Effector CD4-positive, alpha-beta T cell (primary cell): ENCODE measurements at places on chromosomes 1 and 21.

GRCh38 chr1:198662821-198663220 lies 24.0 kb downstream of the PTPRC start:
- DNase-seq, result no peak

DNA sequence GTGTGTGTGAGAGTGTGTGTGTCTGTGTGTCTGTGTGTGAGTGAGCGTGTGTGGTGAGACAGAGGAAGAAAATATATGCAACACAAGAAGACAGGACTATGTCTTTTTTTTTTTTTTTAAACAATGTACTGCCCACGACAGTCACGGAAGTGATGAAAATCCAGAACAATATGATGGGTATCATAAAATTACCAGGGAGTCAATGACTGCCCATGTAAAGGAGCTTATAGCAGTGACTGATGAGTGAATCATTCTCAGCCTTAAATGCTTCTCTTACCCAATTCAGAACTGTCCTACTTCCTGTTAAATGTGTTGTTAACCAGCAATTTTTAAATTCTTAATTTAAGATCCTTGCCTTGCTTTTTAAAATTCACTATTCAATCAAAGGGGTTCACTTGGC lies 46.6 kb downstream of the RGS7 start:
- no peak for DNase-seq

- DNase-seq, result no peak
Observed at GRCh38 chr1:245245021-245245667, 90.4 kb downstream of the KIF26B start.

DNA sequence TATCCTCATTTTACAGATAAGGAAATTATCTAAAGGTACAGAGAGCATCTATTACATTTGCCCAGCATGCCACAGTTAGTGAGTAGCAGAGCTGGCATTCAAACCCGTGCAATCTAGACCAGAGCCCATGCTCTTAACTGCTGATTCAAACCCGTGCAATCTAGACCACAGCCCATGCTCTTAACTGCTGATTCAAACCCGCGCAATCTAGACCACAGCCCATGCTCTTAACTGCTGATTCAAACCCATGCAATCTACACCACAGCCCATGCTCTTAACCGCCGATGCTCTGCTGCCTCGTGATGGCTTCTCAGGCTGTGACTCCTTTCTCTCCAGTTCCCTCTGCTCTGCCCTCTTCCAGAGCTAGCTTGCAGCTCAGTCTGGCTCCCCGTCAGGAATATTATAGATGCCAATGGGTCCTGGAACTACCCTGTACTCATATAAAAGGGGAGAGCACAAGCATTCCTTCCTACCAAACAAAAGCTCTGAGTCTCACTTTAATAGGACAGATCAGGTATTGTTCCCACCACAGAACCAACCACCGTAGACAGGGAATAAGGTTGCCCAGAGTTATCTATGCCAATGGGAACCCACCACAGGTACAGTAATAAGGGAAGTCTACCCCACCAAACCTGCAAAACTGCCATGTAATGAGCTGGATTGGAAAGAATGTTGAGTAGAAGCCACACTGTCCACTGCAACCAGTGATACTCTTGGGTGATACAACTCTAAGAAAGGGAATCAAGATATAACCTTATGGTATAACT lies 78.4 kb downstream of the SMYD3 start:
- no peak for DNase-seq

DNA sequence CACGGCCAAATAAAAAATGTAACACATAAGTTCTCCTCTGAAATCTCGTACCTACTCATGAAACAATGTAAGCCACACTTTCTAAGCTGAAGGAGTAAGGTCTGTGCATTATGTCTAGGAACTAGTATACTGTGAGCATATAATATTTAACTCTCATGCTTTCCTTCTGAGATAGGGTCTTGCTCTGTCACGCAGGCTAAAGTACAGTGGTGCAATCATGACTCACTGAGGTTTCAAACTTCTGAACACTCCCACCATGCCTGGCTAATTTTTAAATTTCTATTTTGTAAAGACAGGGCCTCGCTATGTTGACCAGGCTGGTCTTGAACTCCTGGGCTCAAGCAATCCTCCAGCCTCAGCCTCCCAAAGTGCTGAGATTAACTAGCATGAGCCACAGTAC lies 71.3 kb downstream of the AHCTF1 start:
- no peak for DNase-seq

- no peak for DNase-seq
Observed at GRCh38 chr1:160489513-160490261, 33.4 kb downstream of the SLAMF6 start.

GRCh38 chr21:44046734-44047133 lies 34.6 kb downstream of the TRAPPC10 start:
- DNase-seq, result no peak

DNA sequence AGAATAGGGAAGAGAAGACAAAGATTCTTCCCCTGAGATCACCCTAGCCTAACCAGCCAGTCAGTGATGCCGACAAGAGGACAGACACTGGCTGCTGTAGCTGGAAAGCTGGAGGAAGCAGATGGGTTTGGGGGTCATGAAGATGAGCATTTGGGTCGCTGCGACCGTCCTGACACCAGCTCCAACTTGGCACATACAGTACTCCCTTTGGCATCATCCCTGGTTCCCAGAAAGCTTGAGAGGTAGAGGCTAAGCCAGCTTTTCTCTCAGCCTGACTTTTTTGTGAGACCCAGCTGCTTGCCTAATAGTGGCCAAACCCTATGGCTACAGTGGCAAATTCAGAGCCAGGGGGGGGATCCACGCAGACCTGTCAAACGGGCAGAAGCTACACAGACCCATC lies 43.0 kb upstream of the IKBKE start:
- DNase-seq, result no peak

GRCh38 chr1:190897233-190897632 lies 419.6 kb upstream of the BRINP3 start:
- no peak for DNase-seq

DNA sequence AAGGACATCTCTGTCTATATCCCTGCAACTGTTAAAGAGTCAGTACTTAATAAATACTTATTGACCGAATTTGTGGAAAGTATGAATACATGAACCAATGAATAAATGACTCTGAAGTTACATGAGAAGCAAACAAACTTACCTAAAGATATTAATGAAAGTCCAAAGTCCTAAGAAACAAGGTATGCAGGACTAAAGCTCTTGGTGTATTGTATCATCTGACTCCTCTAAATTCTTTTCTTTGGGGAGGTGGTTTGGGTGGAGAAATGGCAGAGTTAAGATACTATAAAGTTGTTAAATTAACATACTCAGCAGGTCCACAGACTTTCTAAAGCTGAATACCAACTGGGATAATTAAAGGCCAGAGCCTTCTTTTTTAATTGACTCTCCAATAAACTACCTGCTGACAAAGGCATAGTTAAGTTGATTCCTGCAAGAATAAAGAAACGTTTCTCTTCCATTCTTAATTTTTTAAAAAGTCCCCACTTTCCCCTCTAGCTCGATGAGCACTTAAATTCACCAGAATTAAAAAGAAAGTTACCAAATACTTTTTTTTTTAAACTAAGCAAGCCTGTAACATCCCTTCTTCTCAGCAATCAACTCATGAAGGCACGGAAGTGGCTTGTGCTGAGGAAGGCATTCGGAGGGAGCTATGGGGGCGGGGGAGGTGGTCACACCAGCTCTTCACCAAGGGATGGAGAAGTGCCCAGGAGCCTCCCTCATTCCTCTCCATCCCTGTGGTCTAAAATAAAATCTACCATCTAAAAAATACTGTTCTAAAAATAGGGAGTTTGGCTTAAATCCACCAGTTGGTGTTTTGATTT lies 61.1 kb downstream of the GADD45A start:
- no peak for DNase-seq

- no peak for DNase-seq
Observed at GRCh38 chr1:27557596-27558340, 46.2 kb downstream of the AHDC1 start.

DNA sequence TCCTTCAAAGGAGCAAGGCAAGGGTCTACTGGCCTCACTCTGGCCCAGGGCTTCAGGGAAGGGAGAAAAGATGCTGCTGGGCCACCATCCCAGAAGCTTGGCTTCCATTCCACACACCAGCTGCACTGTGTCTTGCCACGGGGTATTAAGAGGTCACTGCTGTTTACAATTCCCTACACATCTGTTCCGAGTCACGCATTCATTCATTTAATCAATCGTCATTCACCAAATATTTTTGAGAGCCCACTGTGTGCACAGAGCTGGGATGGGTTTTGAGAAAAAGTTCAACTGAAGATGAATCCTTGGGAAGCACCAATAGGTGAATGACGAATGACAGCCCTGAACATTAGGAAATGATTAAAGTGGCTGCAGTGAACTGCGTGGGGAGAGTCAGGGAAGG lies 101.7 kb downstream of the NAV1 start:
- DNase-seq, result no peak

DNA sequence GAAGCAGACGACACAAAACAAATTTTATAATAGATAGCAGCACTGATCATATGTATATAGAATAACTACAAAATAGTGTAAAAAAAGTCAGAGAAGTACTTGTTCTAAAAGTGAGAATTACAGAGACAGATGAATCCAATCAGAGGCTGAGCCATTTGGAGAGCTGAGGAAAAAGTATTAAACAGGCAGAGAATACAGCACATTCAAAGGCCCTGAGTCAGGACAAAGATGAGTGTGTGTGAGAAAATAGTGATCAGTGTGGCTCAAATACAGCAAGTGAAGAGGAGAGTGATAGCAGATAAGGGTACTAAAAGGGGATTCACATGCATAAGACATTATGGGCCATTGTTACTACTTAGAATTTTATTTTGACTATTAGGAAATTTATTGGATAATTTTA lies 430.6 kb upstream of the BRINP3 start:
- DNase-seq, result no peak
